RCC 7860 (cell line): ENCODE measurements at places on chromosomes 2 and 18.

GRCh38 chr2:232436381-232437194 is 19.4 kb upstream of the ALPI start:
- no peak for DNase-seq

DNA sequence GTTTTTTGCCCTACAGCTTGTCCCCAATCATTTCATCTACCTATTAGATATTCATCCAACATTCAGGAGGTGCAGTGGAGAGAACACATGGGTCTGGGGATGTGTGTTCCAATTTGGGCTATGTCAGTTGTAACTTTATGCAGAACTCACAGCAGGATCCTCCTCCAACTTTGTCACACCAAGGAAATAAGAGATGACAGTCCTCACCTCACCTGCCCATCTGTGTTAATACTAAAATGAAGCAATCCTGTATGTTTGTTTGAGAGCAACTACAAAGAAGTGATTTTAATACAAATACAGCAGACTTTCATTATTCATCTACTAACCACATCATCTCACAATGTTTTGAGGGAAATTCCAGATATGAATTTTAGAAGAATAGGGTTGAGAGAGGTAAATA is 126.7 kb downstream of the ARHGAP15 start:
- no peak for DNase-seq

- no peak for DNase-seq
These were observed 53.3 kb downstream of the IRS1 start for GRCh38 chr2:226746196-226746800.

GRCh38 chr2:54350426-54350825 is 94.4 kb upstream of the TSPYL6 start:
- DNase-seq = no peak

GRCh38 chr2:230362030-230362691 is 35.2 kb downstream of the SP140L start:
- no peak for DNase-seq

DNA sequence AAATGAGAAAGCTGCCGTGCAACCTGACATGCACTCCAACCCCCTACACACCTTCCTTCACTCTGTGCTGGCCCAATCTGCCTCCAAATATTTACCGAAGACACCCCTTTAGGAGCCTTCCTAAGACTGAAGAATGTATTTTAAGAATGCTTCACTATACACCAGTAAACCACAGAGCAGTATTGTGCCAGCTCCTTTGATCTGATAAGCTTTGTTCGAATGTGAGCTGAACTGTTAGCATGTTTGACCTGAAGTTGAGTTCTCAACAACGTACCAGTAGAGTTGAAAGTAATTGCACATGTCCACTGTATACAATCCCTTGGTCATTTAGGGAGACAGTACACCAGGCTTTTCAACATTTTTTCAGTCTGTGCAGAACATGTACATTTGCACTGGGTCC is 259.2 kb downstream of the TGIF1 start:
- DNase-seq = no peak

DNA sequence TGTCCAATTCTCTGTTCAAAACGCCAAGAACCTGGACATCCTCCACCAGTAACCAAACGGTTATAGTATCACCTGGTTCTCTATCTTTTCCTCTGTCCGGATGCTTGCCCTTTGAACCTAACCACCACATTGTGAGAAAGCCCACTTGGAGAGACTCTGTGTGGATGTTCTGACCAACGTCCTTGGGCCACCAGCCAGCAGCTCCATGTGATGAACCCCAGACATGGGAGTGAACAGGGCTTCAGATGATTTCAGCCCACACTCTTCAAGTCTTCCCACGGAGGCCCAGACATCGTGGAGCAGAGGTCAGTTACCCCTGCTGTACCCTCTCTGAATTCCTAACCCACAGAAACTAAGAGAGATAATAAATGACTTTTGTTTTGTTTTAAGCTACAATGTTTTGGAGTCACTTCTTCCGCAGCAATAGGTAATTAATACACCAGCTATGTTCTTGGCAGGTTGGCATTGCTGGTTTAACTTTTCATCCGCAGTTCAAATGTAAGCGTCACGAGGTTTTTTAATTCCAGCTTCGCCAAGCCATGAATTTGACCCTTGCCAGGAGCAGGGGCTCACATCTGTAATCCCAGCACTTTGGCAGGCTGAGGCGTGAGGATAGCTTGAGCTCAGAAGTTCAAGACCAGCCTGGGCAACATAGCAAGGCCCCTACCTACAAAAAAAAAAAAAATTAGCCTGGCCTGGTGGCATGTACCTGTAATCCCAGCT is 36.1 kb upstream of the ZNF532 start:
- DNase-seq = no peak

GRCh38 chr2:127575941-127576432 is 40.5 kb downstream of the MYO7B start:
- no peak for DNase-seq

GRCh38 chr2:221103930-221104329 is 468.2 kb downstream of the EPHA4 start:
- no peak for DNase-seq

DNA sequence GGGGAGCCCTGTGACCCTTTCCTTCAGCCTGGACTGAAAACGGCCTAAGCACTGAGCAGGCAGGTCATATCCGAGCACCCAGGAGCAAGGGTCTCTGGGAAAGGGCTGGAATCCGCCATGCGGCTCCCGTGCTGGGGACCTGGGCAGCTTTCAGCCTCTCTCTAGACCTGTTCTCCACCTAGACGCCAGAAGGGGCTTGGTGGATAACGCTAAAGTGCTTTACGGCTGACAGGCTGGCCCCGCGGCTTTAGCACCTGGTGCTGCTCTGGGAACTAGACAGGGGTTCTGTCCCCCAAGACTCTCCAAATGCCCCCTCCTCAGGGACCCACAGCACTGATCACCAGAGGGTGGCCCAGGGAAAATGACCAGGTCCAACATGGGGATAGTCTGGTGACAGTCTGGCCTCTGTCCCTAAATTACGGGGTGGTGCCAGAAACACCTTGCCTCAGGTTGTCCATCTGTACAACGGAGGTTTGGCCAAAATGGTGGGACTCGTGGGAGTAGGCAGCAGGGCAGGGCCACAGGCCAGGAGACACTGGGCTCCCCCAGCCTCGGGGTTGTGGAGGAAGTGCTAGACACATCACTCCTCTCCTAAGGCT is 13.0 kb downstream of the SDC1 start:
- no peak for DNase-seq
